MCF 10A (cell line): ENCODE measurements at places on chromosomes 1 and 21.

DNA sequence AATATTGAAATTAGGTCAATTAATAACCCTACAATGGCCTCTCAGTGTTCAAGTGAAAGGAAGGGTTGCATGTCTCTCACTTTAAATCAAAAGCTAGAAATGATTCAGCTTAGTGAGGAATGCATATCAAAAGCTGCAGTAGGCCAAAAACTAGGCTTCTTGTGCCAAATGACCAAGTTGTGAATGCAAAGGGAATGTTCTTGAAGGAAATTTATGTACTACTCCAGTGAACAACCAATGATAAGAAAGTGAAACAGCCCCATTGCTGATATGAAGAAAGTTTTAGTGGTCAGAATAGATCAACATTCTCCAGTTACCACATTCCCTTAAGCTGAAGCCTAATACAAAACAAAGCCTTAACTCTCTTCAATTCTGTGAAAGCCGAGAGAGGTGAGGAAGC is 10.0 kb downstream of the MAEL start:
- no peak overlapping the region for H3K4me3 ChIP-seq
- H3K27me3 ChIP-seq = peaks cover 56% of the 10 kb centered on the region
- H3K36me3 ChIP-seq = no peaks in the 10 kb centered on the region
- no peak for DNase-seq

DNA sequence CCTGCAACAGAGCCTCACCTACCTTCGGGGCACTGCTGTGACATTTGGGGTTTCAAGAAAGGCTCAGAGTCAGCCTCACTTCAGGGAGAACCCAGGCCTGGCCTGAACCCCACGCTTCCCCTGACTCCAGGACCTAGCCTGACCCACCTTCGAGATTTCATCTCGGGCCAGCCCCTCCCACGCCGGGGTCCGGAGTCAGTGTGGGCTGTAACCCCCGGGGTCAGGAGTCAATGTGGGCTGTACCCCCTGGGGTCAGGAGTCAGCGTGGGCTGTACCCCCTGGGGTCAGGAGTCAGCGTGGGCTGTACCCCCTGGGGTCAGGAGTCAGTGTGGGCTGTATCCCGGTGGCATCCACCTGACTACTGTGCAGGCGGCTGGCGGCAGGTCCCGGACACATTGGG is 183.0 kb upstream of the RAB4A start:
- no peaks in the 10 kb centered on the region for H3K36me3 ChIP-seq
- no peak overlapping the region for H3K4me3 ChIP-seq
- peaks cover 31% of the 10 kb centered on the region for H3K27me3 ChIP-seq
- peaks cover 27% of the 10 kb centered on the region for H3K4me1 ChIP-seq
- DNase-seq = no peak

GRCh38 chr21:37462087-37462861 is 95.7 kb downstream of the DYRK1A start:
- no peaks in the 10 kb centered on the region for H3K27me3 ChIP-seq
- peak overlapping the region; percentile 18 for H3K27ac ChIP-seq
- H3K36me3 ChIP-seq = peaks cover 5% of the 10 kb centered on the region
- H3K4me3 ChIP-seq = peak overlapping the region; percentile 70
- H3K4me1 ChIP-seq = peaks cover 43% of the 10 kb centered on the region
- no peak for DNase-seq

- DNase-seq = peak; percentile 92
- H3K27me3 ChIP-seq = no peaks in the 10 kb centered on the region
- peak overlapping the region; percentile 76 for H3K27ac ChIP-seq
- H3K4me3 ChIP-seq = peak overlapping the region; percentile 97
Measured at GRCh38 chr1:232627645-232628334, 2.1 kb downstream of the SIPA1L2 start.
